ENCODE measurements at places on chromosomes 2 and 18.

DNA sequence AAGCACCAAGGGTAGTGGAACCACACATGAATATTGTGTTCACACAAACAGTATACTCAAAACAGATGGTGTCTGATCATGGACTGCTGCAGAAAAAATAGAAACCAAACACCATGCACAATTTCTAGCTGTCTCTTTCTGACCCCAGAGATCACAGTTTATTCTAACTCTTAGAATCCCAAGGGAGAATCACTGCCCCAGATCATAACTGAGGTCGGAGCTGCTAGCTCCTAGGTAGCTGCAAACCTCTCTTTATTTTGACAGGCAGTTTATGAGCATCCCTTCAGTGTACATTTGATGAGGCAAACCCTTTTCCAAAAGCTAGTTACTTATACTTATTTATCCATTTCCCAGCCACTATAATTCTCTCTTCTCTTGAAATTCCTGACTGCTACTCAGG lies 439.1 kb upstream of the HNMT start:
- no peak for DNase-seq

GRCh38 chr2:17827316-17827715 lies 11.1 kb downstream of the MSGN1 start:
- no peak for DNase-seq

- DNase-seq, result no peak
These were observed 116.6 kb upstream of the LGALSL start for GRCh38 chr2:64337314-64337713.

DNA sequence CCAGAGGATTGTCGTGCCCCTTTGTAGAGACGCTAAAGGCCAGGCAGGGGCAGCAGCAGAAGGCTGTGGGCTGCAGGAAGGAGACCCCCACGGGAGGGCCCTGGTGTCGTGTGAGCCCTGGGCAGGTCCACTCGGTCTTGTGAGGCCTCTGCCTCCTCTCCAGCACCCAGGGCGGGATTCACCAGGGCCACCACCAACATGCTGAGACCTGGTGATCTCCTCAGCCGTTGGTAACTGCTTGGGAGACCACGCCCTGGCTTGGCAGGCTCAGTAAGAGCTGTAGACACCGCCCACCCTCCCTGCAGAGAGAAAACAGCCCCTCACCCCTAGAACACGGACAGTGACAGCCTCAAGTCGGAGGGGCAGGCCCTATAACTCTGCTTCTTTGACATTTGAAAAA lies 21.1 kb downstream of the MBP start:
- DNase-seq, result no peak

DNA sequence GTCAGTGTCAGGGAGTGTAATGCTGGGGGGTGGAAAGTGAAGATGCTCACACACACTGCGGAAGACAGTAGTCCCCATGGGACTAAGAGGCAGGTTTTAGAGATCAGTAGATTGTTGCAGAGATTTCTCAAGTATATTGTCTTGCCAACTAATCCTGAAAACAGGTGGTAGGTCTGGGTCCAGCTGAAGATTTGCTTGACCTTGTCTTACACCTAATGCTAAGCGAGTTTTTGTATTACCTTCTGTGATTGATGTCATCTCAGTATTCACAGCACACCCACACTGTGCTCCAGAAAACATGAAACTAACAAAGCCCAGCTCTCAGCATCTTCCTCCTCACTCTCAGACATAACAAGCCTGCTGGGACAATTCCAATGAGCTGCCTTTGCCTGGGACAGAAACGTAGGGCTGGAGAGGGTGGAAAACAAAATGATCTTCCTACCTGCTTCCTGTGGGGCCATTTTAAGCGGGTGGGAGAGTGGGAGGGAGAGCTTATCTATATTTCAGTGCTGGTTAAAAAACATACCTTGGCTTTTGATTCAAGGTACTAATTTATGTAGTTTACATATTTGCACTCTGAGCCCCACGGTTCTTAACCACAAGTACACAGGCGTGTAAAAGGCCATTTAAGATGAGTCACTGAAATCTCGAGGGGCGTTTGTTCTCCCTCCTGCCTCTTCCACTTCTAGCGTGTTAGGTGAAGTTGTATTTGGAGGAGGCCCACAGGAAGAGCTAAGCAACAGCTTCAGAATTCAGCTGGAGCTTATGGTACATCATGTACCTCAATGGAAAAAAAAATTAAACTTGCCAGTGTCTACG lies 23.1 kb upstream of the RBMS1 start:
- DNase-seq, result peak; percentile 19

GRCh38 chr18:66894851-66895250 lies 291.0 kb upstream of the CDH19 start:
- no peak for DNase-seq

GRCh38 chr2:7649461-7650228 lies 732.4 kb downstream of the RNF144A start:
- DNase-seq, result no peak

GRCh38 chr2:23645230-23645808 lies 260.3 kb downstream of the KLHL29 start:
- no peak for DNase-seq

GRCh38 chr2:215622837-215623236 lies 187.0 kb upstream of the FN1 start:
- no peak for DNase-seq

DNA sequence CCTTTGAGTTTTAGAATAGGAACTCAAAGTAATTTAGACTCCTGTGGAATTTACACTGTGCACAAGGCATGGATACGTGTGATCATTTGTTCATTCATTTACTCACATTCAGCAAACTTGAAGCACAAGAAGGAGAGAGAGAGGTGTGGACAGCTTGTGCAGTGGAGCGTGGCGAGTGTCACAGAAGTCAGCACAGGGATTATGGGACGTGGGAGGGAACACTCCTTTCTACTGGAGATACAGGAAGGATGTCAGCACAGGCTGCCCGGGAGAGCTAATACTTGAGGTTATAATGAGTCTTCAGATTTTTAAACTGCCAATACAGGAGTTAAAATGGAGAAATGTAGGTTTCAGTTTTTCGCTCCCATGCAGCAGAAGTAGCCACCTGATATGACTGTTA lies 7.0 kb downstream of the FAM228A start:
- no peak for DNase-seq

DNA sequence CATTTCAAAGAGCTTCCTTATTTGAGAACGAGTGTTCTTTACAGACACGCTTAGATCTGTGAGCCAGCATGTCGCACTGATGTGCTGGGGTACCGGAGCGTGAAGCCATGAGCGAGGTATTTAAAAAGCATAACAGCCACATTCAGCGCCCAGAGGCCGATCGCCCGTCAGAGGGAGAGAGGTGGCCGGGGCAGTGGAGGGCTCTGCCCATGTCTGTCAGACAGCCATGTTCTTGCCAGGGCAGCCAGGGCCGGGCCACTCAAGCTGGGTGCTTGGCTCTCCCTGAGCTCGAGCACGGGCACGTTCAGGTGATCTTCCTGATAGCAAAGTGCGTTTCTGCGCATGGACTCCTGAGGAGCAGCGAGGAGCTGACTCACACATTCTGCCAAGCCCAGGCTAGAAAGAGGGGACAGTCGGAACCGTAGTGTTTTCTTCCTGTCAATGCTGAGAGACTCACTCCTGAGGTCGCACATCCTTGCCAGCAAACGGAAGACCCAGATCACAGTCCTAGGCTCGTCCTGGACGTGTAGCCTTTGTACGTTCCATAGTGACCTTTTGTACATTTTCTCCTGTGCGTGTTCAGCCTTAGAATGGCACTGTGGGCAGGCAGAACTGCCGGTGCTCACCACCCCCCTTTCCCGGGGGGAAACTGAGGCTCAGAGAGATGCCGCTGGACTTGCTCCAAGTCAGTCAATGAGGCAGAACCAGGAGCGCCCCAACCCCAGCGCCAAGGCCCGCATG lies 100.7 kb downstream of the NFATC1 start:
- DNase-seq, result no peak

DNA sequence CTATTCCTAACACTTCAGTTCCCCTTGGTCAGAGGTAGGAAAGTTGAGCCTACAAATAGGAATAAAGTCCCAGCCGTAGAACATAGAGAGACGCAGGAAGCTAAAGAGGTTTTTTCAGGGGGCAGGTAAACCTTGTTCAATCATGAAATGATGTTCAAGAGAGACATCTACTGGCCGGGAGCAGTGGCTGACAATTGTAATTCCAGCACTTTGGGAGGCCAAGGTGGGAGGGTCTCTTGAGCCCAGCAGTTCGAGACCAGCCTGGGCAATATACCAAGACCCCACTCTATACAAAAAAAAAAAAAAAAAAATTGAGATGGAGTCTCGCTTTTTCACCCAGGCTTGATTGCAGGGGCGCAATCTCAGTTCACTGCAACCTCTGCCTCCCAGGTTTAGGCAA lies 66.7 kb upstream of the DNAJC10 start:
- DNase-seq, result no peak

DNA sequence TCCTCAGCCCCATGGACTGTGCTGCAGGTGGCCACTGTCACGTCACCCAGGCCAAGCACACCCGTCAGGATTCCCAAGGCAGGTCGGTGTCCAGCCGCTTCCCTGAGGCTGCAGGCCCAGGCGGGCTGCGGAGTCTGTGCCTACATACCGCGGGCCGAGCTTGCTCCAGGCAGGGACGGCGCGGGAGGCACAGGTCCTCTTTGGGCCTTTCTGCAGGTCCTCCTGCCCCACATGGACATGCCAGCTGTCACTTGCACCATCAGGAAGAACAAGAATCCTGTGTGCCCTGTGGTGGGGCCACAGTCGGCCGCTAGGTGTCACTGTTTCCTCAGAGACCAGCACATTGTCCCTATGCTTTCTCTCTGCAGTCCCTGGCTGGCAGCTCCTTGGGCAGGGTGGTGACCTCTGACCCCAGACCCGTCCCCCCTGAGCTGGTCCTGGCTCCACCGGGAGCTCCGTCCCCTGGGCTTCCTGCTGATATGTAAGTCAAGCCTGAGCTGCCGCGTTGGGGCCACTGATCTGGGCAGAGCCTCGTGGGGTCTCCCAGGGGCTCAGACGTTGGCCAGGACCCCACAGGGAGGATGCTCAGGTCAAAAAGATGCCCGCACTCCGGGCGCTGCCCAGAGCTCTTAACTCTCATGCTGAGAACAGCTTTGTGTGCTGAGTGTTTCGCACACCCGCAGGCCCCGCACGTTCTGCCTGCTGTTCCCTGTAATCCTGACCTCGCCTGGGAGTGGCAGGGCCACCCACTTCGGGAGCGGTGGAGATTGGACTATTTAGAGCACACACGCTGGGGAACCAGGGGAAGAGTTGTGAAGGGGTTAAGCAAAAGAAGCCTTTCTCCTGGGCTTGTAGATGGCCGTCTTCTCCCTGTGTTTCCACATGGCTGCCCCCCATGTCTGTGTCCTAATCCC lies 17.3 kb upstream of the AGXT start:
- peak; percentile 66 for DNase-seq

GRCh38 chr2:99550368-99550767 lies 60.6 kb upstream of the REV1 start:
- no peak for DNase-seq

- no peak for DNase-seq
These were observed 15.5 kb upstream of the ECEL1 start for GRCh38 chr2:232502911-232503808.

DNA sequence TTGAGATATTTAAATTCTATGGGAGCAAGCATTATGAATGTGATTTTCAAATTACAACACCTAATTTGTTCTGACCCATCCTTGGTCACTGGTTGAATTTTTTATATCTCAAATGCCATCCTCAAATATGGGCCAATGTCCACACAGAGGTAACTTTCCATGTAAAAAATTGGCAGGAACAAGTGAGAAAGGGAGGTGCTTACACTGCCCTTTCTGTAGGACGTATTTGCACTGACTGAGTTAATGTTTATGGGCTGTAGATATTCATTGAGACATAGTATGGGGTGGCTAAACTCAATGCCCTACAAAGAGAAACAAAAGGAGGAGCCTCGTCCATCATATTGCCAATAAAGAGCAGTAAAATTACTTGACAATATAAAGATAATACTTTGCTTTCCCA lies 259.3 kb downstream of the NRXN1 start:
- no peak for DNase-seq

DNA sequence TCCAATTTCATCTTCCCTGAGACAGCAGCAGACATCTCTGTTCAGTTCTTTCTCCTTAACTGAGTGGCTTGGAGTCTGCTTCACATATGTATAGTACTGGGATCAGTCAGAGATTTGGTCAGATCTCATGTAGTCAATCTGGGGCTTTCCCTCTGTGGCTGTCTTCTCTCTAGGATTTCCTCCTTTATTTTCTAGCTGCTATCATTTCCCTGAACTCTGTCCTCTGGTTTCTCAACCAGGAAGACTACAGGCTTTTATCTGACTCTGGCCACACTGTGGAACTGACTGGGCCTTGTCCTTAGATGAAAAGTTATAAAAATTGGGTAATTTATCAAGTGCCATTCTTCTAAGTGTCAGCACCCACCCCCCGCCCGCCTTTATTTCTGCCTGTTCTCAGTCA lies 121.0 kb downstream of the RAPGEF4 start:
- DNase-seq, result no peak

- no peak for DNase-seq
These were observed 2.3 kb downstream of the HES6 start for GRCh38 chr2:238237431-238238135.

DNA sequence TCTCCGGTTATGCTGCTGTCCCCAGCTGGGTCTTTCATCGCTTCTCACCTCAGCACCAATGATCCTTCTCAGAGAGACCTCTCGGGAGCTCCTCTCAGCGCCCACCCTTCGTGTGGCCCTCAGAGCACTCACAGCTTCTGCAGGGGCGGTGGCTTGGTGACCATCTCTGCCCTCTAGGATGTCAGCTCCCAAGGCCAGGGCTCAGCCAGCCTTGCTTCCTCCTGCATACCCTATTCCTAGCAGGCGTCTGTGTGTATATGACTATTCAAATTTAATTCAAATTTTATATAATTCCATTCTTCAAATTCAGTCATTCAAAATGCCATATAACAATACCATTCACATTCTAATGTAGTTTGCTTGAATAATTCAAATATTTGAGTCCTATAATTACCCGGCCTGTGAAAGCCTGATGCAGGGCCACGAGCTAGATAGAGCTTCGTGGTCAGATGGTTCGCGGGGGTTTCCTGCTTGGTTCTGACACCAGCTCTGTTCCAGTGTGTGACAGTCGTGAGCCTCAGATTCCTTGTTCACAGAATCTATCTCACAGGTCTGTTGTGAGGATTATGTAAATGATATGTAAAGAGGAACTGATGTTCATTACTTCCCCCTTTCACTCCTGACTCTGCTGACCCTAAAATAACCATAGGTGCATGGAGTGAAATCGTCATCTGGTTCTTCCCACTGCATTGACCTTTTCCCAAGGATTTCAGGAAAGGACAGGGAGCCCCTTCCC lies 94.0 kb upstream of the CNGA3 start:
- no peak for DNase-seq

Measured in fibroblast of gingiva (primary cell).